B cell (primary cell): ENCODE measurements at places on chromosomes 1 and 21.

- DNase-seq: no peak
These were observed 617.3 kb downstream of the MATN1 start for GRCh38 chr1:30106125-30106524.

GRCh38 chr1:6984986-6985385, 199.7 kb downstream of the CAMTA1 start:
- no peak for DNase-seq

- no peak for DNase-seq
These were observed 38.3 kb downstream of the RHBG start for GRCh38 chr1:156407344-156407743.

- DNase-seq: no peak
These were observed 20.6 kb upstream of the NBL1 start for GRCh38 chr1:19623523-19623922.

DNA sequence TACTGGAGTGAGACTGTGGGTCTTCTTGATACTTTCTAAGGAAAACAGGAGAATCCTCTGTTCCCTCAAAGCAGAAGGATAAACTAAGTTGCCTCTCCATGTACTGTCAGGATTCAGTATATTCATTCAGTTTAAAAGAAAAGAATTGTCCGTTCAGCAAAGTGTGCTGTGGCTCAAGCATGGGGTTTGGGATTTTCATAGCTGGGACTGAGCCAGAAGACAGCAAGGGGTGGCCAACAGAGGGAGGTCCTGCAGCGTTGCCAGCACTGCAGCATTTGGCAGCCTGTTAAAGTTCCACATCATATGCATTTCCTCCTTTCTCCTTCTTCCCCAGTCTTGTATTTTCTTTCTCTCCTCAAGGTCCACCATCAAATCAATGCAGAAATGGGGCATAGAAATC, 75.1 kb downstream of the DTL start:
- DNase-seq: no peak

DNA sequence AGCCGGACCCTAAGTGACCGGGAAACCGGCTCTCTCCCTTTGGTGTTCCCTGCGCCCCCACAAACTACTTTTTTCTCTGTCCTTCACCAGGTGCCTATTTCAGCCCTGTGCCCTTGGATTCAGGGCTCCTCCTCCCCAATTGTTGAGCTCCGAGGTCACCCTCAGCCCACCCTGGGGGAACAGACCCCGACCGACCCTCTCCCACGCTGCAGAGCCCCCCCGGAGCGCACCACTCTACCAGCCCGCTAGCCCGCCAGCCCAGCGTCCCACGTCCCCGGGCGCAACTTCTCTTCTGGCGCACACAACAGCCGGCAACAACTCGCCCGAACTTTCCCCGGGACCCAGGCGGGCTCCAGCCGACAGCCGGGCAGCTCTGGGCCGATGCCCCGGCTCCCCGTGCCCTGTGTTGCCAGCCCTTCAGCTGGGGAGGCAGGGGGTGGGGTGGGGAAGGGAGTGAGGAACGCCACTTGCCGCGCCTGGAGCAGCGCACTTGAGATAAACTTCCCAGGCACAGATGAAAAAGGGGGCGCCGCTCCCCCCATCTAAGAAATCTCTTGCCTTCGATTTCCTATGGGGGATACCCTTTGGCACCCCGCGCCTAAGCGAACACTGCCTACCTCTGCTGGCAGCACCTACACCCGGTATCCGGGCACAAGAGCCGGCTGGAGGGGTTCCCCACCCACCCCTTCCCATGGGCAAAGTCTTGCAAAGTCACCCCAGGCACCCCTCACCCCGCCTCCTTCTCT, 997 bp downstream of the CASZ1 start:
- peak; percentile 18 for DNase-seq

- DNase-seq: no peak
These were observed 7.1 kb upstream of the SLC2A7 start for GRCh38 chr1:9033363-9033762.

- no peak for DNase-seq
These were observed 148.4 kb downstream of the GPATCH2 start for GRCh38 chr1:217482356-217483102.

- no peak for DNase-seq
These were observed 23.3 kb downstream of the CAPN8 start for GRCh38 chr1:223642237-223642636.

DNA sequence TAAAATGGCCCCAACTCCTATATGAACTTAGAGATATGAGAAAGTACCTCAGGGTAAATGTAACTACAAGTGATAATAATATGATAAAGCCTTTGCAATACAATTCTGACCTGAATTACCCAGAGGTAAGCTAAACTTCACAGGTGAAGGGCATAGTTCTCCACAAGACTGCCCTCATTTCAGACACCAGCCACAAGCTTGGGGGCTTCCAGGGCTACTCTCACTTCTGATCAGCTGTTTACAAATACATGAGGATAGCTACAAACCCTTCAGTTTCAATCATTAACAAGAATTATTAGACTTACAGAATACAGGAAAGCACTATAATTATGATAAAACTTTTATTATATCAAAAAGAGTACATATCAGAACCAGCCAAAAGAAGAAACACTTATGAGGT, 18.7 kb upstream of the DPH5 start:
- no peak for DNase-seq

DNA sequence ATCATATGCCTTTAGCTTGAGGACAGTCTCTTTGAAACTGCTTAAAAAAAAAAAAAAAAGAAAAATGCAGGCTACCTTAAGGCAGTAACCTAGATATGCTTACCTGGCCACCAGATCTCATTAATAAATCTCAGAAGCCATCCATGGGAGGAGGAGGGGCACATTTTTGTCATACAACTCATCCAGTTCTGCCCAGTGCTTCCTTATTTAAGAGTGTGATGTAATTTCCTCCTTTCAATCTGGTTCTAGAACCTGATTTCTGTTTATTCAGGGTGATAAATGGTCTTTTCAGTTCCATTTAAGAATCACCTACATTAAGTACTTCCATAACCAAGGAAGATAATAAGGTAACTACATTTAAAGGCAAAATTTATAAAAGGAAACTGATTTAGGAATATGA, 6.1 kb downstream of the ERRFI1 start:
- DNase-seq: no peak

- DNase-seq: peak; percentile 29
These were observed 126.7 kb upstream of the CSF3R start for GRCh38 chr1:36609241-36610027.

GRCh38 chr1:239771550-239771949, 320.1 kb upstream of the FMN2 start:
- no peak for DNase-seq

GRCh38 chr1:70277875-70278274, 56.7 kb downstream of the SRSF11 start:
- no peak for DNase-seq

DNA sequence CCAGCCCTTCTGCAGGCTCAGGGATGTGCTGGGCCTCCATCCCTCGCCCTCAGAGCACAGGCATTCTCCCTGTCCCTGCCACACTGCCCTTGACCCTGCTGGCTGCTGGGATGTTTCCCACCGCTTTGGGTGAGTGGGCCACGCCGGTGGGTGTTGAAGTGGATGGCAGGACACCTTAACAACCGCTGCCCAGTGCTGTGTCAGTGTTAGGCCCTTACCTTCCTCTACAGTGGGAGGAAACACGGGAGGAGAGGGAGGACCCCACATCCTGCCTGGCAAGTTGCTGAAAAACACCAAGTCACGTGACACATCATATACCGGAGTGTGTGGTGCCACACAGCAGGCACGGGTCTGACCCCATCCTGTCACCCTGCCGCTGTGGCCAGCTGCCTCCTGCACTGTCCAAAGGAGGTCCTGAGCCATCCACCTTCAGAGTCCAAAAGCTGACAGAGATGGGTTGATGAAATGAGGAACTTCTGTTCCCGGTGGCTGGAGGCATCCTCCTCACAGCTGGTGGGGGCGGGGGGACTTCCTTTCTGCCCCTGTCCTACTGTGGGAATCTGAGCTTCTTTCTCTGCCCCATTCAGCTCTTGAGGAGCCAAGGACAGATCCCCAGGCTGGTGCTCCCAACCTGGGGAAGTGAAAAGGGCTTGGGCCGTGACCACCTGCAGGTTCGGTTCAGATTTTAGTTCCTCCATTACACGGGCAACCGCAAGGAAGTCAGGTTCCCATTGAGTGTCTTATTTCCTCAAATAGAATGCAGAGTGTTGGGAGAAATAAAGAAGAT, 3.2 kb upstream of the THEMIS2 start:
- DNase-seq: peak; percentile 77

- DNase-seq: no peak
These were observed 65.6 kb downstream of the ST3GAL3 start for GRCh38 chr1:43772978-43773377.

DNA sequence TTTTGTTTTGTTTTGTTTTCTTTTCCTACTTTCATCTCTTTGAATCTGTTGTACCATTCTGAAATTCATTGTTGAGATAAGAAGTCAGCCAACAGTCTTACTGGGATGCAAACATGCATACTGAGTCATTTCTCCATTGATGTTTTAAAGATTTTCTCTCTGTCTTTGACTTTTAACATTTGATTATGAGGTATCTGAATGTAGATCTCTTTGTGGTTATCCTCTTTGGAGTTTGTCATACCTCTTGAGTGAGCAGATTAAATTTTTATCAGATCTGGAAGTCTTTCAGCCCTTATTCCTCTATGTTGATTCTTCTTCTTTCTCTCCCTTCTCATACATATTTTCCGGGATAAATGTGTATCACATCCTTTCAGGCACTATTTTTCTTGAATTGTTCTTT, 406.9 kb upstream of the NCAM2 start:
- no peak for DNase-seq

GRCh38 chr21:25691976-25692375, 42.7 kb downstream of the ATP5PF start:
- DNase-seq: no peak

DNA sequence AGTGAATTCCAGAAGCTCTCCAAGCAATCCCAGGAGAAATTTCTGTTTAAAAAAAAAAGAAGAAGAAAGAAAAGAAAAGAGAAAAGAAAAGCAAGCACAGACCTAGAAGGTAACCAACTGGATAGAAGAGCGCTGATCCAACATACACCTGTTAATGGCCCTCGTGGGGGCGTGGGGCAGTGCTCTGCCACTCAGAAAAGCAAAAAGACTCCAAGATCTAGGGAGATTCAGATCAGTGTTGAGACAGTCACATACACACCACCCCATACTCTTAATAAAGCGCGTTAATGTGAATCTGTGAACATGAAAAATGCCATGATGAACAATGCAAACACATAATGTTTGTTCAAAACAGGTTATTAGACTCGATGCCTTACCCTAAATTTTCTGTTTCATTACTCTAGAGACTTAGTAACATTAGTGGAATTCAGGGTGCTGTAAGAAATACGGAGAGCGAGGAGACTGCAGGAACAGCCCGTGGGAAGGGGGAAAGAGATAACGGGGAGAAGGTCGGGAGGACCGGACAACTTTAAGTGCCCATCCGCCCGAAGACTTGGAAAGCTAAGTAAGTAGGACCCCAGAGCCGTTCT, 406 bp downstream of the NME7 start:
- DNase-seq: no peak

- no peak for DNase-seq
These were observed 12.9 kb downstream of the FAAH start for GRCh38 chr1:46406881-46407608.

DNA sequence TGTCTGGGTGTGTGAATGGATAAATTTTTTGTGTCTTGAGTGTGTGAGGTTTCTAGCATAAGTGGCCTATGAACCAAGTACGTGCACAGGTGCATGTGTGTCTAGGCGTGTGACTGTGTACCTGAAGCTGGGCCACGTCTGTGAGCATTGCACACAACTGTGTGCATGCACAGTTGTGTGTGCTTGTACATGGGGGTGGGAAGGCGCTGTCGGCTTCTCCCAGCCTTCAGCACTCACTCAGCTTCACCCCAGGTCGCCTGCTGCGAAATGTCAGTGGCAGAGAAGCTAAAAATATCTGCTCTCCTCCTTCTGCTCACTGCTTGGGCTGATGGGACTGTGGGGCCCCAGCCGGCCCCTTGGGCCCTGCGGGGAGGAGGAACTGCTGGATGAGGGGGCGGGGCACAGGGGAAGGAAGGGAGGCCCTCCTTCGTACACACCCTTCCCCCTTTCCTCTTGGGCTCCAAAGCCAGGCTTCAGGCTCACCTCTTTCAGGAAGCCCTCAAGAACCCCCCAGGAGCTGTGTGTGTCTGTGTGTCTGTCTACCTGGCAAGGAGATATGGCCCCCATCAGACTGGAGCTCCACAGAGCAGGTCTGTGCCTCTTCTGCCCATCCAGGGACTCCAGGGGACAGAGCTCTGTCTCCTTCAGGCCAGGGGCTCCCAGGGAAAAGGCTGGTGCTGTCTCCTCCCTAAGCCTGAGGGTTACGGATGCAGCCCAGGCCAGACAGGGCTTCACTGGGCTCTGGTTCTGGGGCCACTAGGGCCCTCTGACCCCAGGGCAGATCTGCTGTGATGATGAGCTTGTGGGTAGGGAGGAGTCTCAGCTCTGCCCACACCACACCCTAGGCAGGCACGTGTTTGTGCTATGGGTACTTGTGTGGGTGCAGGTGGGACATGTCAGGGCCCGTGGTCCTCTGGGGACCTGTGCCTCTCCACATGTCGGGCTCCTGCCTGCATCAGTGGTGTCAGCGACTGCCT, 35.6 kb upstream of the WASF2 start:
- DNase-seq: peak; percentile 82

DNA sequence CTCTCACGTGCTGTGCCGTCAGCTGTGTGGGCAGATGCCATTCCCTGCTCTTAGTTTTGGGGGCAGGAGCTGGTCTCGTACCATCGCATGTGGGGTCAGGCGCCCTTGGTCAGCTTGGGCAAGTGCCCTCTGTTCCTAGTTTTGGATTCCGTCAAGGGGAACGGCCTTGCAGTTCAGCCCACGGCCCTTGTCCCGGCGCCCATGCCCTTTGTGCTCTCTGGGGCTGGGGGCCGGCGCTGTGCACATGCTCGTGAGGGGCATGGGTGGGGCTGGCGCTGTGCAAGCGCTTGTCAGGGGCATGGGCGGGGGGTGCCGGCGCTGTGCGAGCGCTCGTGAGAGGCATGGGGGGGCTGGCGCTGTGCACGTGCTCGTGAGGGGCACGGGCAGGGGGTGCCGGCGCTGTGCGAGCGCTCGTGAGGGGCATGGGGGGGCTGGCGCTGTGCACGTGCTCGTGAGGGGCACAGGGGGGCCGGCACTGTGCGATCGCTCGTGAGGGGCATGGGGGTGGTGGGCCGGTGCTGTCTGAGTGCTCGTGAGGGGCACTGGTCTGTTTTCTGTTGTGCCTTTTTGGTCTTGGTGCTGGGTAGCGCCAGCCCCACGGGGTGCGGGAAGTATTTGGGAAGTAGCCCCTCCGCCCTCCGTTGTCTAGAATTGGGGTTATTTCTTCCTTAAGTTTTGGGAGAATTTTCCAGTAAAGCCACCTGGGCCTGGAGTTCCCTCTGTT, 29.5 kb upstream of the DIP2A start:
- DNase-seq: no peak

DNA sequence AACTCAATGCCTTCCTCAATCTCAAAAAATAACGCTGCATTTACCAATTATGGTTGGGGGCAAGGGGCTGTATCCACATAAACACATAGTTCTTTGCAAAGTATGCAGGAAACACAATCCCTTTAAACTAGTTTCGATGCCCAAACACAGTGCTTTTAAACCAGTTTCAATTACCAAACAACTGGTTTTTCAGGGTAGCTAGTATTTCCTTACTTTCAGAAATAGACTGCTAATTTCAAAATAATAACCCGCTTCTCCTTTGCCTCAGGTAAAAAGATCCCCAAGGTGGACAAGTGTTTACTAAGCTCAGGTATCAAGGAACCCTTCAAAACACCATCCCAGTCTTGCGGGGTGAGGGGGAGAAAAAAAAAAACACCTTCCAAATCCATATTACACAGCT, 2.8 kb downstream of the SIPA1L2 start:
- no peak for DNase-seq
